ENCODE measurements at places on chromosomes 2 and 18. TPM values are rescaled to one million over a fixed set of nuclear protein-coding genes. Genes with fewer than 3 reads are reported as not detected.

- peaks cover 18% of the 10 kb centered on the region for H3K4me1 ChIP-seq
- peak overlapping the region; percentile 3 for H3K4me3 ChIP-seq
- no peaks in the 10 kb centered on the region for H3K27me3 ChIP-seq
- H3K27ac ChIP-seq = no peak overlapping the region
Observed at GRCh38 chr2:37376421-37377186, 32.2 kb downstream of the QPCT start.

DNA sequence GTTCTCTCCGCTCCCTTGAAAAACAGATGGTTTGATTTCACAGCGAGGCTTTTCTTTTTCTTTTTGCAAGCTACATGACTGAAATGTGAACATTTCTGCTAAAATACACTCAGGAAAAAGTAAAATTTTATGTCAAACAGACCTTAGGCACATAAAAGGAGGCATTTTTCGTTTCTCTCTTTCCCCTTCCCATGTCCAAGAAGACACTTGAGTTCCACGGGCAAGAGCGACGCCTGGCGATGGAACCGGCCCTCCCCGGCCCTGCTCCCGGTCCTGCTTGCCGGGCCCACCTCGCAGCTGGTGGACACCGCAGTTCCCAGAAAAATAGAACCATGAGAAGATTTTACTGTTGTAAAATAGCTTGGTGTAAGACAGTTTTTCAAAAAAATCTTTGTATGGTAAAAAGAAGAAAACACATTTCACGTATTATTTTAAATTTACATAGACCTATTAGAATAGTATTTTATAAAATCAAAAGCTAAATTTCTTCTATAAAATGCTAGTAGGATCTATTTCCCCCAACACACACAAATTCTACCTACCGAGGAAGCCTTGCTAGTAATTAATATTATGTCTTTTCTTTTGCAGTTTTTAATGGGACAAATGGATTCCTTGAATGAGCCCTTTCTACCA, 2.3 kb upstream of the ALKAL2 start:
- H3K27me3 ChIP-seq = peaks cover 58% of the 10 kb centered on the region
- peak; percentile 74 for DNase-seq
- H3K4me3 ChIP-seq = peak overlapping the region; percentile 35
- no peaks in the 10 kb centered on the region for H3K4me1 ChIP-seq
- H3K27ac ChIP-seq = no peak overlapping the region
- H3K36me3 ChIP-seq = no peaks in the 10 kb centered on the region

DNA sequence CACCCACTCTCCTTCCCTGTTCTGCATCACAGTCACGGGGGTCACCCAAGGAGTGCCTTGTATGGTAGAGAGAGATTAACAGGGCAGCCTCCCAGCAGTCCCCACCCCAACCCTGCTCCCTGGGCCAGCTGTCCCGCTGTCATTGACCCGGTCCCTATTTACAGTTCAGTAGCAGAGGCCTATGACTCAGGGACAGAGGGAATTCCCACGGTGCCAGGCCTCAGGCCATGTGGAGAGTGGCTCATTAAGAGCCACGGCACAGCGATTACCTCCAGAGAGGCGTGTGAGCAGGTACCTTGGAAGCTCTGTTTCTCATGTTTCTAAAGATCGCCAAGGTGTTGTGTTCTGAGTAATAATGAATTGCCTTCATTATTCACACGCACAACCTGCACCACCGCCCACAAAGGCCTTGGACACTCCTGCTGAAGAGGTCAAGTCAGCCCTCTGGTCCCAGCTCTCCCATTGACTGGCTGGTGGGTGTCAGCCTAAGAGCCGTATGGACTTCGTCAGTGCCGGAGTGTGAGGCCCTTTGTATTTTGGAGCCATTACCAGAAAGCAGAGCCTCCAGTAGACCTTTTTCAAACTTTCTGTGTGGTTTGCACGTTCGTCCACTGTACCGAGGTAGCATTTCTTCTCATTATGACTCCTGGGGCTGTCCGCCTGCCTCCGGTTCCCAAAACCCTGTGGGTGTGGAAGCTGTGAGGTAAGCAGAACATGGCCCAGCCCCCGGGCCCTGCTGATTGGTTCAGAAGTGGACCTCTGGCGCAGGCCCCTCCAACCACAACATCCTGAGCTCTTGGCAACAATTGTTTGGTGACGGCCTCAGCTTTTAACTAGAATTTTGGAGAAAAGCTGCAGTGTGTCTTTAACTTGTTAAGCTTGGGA, 47.0 kb downstream of the SERTAD2 start:
- no peak overlapping the region for H3K27ac ChIP-seq
- DNase-seq = no peak
- no peaks in the 10 kb centered on the region for H3K27me3 ChIP-seq
- no peaks in the 10 kb centered on the region for H3K4me1 ChIP-seq
- H3K4me3 ChIP-seq = no peak overlapping the region
- H3K36me3 ChIP-seq = no peaks in the 10 kb centered on the region

DNA sequence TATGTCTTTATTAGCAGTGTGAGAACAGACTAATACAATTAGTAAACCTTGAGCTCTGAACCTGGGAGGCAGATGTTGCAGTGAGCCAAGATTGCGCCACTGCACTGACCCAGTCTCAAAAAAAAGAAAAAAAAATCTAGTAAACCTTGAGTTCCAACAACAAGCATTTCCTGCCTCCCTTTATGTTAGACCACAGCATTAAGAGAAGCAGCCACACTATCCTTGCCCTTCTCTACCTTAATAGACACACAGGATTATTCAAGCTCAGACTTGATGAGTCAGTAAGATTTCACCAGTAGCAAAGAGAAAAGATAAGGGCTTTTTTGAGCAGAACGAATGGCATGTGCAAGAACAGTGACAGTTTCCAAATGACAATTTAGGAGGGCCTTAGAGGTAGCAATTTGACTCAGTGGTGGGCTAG, 18.0 kb upstream of the GLS start:
- peaks cover 30% of the 10 kb centered on the region for H3K4me1 ChIP-seq
- no peaks in the 10 kb centered on the region for H3K36me3 ChIP-seq
- H3K27me3 ChIP-seq = no peaks in the 10 kb centered on the region
- H3K4me3 ChIP-seq = no peak overlapping the region
- no peak overlapping the region for H3K27ac ChIP-seq

CHRND gene
- total RNA-seq = not detected

GRCh38 chr2:124112206-124112605, 87.1 kb downstream of the CNTNAP5 start:
- no peaks in the 10 kb centered on the region for H3K4me1 ChIP-seq
- no peak for DNase-seq
- no peak overlapping the region for H3K4me3 ChIP-seq

DNA sequence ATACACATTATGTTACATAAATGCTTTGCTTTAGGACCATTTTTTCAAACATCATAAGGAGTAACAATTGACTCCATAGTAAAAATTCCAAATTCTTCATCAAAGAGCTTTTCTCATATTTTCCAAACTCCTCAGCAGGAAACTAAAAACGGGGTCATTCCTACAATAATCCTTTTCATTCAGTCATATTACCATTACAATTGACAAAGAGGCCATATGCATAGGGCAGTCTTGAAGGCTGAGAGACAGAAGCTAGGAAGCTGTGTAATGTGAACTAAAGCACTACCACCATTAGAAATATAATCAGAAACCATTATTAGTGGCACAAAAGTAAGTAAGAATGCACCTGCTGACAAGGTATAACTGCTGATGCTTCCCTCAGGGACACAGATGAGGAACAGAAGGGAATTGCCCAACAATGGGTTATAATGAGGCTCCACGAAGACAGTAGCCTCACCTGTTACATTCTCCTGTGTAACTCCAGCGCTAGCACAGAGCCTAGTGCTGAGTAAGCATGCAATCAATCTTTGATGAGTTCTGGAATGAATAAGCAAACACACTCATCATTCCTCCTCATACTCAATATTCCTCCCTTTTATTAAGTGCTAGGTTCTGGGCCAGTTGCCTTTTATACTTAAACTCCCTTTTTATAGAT, 942.3 kb downstream of the CPS1 start:
- no peak overlapping the region for H3K27ac ChIP-seq
- no peak for DNase-seq
- no peaks in the 10 kb centered on the region for H3K36me3 ChIP-seq

DNA sequence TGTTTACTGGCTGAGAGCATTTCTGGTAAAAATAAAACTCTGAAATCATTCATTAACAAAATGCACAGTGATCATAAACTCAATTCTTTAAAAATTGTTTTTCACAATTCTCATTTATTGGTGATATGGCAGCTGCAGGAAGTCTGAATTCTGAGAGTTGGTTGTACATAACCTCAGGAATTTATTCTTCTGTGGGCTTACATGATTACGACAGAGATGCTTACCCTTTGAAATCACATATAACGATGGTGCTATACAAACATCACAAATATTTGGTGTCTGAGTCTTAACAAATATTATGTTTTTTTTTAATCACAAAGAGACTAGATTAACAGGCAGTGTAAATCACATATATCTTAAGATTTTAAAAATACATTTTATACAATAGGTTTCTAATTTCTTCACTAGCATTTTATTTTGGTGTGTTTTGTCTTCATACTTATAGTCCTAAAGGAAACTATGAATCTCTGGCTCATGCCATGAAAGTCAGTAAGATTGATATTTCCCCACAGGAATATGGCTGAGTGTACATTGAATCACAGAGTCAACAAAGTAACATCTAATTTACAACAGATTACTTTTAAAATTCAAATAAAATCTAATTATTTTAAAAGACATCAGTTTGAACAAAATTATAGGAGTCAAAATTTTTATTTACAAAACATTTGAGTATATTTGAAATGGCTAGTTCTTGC, 318.8 kb upstream of the THUMPD2 start:
- H3K36me3 ChIP-seq = no peaks in the 10 kb centered on the region
- H3K27me3 ChIP-seq = peaks cover 20% of the 10 kb centered on the region
- no peaks in the 10 kb centered on the region for H3K4me1 ChIP-seq
- H3K4me3 ChIP-seq = no peak overlapping the region
- H3K27ac ChIP-seq = no peak overlapping the region

DNA sequence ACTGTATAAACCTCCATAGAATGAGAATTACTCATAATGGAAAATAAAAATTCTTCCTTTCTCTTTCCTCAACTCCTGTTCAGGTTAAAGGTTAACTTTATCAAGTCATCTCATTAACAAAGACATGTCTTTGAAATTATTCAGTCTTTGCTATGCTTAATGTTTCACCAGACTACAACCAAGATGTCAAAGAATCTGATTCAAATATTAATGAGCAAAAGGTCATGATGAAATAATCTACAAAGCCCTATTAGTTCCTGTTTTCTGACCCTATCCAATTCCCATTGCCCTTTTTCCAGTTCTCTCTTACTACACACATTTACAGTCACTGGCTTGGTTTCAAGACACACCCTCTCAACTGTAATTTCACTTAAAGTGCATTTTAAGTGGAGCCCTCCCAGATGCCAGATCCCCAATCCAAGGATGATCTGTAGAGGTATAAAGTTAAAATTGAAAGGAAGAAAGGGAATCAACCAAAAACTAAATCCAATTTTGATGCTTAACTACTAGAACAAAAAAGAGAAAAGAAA, 246.9 kb upstream of the CYP26B1 start:
- peak; percentile 43 for DNase-seq
- no peaks in the 10 kb centered on the region for H3K27me3 ChIP-seq
- H3K4me3 ChIP-seq = no peak overlapping the region
- H3K27ac ChIP-seq = no peak overlapping the region
- peaks cover 20% of the 10 kb centered on the region for H3K4me1 ChIP-seq

GRCh38 chr2:161994761-161995520, 79.1 kb downstream of the DPP4 start:
- no peaks in the 10 kb centered on the region for H3K36me3 ChIP-seq
- no peaks in the 10 kb centered on the region for H3K27me3 ChIP-seq
- H3K4me3 ChIP-seq = no peak overlapping the region
- H3K4me1 ChIP-seq = no peaks in the 10 kb centered on the region

DNA sequence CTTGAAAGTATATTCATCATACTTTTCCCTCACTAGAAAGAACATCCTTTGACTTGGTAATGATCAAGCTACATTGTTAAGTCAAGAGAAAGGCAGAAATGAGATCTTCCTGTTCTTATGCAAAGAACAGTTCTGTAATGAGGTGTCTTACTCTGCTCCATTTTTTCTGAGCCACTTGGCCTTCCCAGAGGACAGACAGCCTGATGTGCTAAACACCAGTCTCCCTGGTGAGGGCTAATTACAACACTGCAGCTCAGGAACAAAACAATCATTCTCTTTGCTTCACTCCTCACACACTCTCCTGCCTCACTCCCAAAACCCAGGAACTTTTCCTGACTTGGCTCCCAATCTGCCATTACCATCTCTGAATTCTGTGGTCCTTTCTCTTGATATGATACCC, 25.6 kb downstream of the TACR1 start:
- no peaks in the 10 kb centered on the region for H3K4me1 ChIP-seq
- H3K36me3 ChIP-seq = no peaks in the 10 kb centered on the region
- no peak overlapping the region for H3K27ac ChIP-seq

- DNase-seq = peak; percentile 57
- no peaks in the 10 kb centered on the region for H3K27me3 ChIP-seq
- no peaks in the 10 kb centered on the region for H3K36me3 ChIP-seq
Observed at GRCh38 chr2:126662621-126663020, 6.7 kb downstream of the GYPC start.

SAG gene
- 1.3 TPM for total RNA-seq

- no peaks in the 10 kb centered on the region for H3K36me3 ChIP-seq
- H3K4me1 ChIP-seq = peaks cover 31% of the 10 kb centered on the region
- no peak overlapping the region for H3K27ac ChIP-seq
- DNase-seq = no peak
Observed at GRCh38 chr2:169363560-169364150, 1.3 kb upstream of the LRP2 start.

- peaks cover 6% of the 10 kb centered on the region for H3K4me1 ChIP-seq
- H3K4me3 ChIP-seq = no peak overlapping the region
- no peaks in the 10 kb centered on the region for H3K36me3 ChIP-seq
- no peak overlapping the region for H3K27ac ChIP-seq
Observed at GRCh38 chr2:111157798-111158197, 37.1 kb downstream of the BCL2L11 start.

DNA sequence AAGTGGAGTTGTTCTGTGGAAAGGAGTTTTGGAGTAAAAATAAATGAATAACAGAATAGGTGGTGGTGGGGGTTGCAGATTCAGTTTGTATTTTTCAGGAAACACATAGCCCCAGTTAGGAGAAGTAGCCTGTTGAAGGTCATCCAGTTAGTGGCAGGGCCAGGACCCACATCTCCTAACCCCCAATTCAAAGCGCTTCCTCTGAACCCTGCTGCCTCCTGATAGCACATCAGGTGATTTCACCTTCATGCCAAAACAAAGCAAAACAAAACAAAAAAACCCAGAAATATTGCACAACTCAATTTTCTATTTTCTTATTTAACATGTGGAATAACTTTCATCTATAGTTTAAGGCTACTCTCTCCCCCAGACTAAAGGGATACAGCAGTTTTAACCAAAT, 112.3 kb upstream of the UGP2 start:
- H3K4me3 ChIP-seq = no peak overlapping the region
- no peaks in the 10 kb centered on the region for H3K36me3 ChIP-seq
- no peak for DNase-seq
- no peaks in the 10 kb centered on the region for H3K27me3 ChIP-seq
- no peak overlapping the region for H3K27ac ChIP-seq

All from A673 (cell line).